ENCODE measurements at places on chromosomes 6 and 20.

DNA sequence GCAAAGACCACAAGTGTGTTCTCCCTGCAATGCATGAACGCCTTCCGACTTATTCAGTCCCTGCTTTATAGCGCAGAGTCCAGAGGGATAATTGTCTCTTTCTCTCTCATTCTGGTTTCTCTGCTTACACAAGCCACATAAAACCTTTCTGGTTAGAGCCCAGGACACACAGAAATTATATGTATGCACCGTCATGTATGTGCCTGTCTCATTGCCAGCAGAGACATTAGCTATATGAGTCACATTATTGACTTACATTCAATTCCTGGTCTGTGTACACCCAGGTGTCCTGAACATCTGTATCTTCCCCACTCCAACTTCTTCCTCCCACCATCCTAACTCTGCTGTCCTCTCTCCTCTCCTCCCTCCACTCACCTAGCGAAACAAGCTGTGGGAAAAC lies 44.0 kb downstream of the LRFN2 start:
- DNase-seq: no peak

- no peak for DNase-seq
These were observed 20.0 kb downstream of the PHF20 start for GRCh38 chr20:35791821-35792220.

GRCh38 chr6:56372406-56372995 lies 125.1 kb upstream of the COL21A1 start:
- no peak for DNase-seq

- no peak for DNase-seq
These were observed 98.8 kb upstream of the NRN1 start for GRCh38 chr6:6105472-6106036.

GRCh38 chr6:84329077-84329476 lies 101.6 kb upstream of the CEP162 start:
- no peak for DNase-seq

DNA sequence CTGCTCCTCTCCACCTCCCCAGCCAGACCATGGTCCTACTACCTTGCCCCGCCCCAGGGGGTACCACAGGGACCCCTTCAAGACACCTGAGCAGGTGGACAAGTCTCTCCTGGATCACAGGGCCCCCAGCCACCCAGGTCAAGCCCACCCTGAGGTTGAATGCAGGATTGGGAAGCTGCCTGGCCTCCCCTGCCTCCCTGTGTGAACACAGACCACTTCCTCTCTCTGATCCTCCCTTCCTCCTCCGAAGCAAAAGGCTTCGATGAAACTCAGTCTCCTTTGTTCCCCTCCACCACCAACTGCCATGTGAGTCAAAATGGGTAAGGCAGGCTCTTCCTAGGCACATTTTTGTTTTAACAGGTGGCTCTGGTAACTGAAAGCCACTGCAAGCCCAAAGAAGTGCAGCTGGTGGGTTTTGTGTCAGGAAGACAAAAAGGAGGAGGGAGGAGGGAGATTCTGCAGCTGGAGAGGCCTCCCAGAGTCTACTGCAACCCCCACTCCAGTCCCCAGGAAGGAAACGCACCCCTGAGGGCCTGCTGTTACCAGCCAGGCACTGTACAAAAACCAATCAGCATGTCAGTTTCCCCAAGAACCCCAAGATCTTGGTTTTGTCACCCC lies 5.4 kb downstream of the ADA start:
- no peak for DNase-seq

GRCh38 chr6:17291778-17292177 lies 10.6 kb downstream of the RBM24 start:
- no peak for DNase-seq

GRCh38 chr6:16196260-16196983 lies 42.0 kb upstream of the GMPR start:
- DNase-seq: no peak

- DNase-seq: no peak
These were observed 11.4 kb downstream of the TEAD3 start for GRCh38 chr6:35485402-35485877.

GRCh38 chr6:144145541-144145940 lies 4.8 kb upstream of the STX11 start:
- DNase-seq: no peak

DNA sequence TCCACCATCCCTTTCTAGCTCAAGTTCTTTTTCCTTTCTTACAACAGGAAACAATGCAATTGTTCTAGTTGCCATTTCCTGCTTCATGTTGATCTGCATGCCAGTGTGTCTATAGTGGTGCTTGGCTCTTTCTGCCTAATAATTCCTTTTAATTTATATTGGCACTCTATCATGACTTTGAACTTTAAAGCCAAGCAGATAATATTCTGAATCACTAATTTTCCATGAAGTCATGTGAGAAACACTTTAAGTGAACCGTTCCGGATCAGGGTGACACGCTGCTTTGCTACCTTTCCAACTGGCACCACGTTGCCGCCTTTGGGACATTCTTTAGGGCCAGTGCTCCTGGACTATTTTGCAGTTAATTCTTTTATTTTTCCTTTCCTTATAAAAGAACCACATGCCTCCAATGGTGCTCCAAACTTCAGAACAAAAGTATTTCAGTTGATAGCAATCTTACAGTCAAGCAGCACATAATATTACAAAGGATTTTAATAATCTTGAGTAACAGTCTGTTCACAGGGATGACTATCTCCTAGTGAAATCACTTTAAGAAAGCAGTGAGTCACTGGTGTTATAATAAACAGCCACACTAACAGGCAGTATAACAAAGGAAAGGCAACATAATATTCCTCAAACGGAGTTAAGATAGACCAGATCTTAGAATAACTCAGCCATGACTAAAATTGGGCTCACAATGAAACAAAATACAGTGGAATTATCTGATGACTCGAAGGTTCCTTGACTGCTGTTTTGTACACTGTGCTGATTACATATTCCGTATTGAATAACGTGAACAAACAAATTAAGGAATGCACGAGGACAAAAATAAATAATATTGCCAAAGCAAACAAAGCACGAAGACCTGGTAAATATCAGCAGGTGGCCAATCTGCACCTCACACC lies 19.0 kb upstream of the BLOC1S5 start:
- DNase-seq: no peak

DNA sequence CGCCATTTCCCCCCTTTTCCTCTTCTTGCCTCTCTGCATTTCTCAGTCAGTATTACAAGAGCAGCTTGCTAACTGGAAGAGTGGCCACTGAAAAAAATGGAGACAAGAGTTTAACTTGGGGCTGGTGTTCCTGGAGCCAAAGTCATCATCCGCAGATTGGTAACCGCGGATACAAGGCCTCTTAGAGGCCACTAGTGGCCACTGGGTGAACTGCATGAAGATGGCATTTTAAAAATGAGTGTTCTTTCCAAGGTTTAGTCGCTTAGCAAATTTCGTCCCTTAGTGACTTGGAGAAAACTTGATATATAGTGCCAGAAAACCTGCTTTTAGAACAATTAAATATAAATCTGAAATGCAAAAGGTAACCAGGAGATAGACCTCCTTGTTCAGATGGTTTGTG lies 4.8 kb downstream of the F13A1 start:
- DNase-seq: no peak

DNA sequence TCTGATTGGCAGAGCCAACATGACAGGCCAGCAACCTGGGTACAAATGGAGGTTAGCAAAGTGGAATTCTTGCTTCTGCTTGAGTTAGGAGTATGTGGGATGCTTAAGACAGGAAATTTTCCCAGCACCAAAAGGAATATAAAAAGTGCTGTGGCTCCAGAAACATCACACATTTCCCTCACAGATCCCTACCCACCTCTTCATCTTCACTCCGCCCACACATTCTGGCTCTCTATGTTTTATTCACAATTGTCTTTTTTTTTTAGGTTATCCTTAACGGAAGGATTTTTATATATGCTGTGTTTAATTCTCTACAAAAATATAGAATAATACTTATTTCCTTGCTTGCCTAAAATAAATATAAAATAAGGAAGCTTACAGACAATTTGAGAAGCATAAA lies 563.3 kb upstream of the HS3ST5 start:
- DNase-seq: no peak

DNA sequence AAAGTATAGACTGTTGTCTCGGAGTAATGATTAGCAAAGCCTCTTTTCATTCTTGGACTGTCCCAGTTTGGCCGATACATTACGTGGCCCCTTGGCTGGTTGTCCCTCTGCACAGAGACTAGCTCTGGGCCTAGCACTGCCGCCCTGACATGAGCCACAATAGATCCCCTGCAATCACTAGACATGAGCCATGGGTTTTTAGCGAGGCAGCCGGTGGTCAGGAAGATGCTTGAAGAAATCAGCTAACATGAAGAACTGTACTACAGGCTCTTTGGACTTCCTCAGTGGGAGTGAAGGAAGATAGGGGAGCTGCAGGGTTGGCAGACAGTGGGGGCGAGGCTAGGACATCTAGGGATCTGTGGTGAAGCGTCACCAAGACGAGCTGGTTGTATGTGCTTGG lies 11.0 kb downstream of the DUSP22 start:
- DNase-seq: no peak

DNA sequence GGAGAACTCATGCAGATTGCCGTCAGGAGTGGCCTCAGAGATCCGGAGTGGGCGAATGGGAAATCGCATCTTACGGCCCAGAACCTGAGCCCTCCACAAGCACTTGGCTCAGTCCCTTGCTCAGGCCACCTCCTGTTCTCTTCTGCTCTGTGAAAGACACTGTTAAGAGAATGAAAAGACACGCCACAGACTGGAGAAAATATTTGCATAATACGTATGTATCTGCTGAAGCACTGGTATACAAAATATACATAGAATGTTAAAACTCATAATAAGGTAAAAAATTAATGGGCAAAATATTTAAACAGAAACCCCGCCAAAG lies 838 bp upstream of the POM121L2 start:
- DNase-seq: no peak

DNA sequence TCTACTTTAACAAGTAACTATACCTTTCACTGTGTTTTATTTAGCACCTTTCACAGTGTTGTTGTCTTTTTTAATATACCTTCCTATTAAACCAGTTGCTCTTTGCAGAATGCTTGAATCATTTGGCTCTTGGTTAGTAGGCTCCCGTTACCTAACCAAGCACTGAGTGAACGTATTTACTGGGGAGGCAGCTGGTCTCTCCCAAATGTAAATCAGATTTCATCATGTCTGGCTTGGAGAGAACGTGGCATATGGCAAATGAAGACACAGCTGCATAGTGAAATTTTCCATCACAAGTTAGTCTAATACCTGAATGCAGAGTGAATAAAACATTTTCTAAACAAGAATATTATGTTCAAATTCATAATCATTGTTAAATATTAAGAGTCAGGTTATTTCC lies 12.4 kb downstream of the HTR1E start:
- DNase-seq: no peak

DNA sequence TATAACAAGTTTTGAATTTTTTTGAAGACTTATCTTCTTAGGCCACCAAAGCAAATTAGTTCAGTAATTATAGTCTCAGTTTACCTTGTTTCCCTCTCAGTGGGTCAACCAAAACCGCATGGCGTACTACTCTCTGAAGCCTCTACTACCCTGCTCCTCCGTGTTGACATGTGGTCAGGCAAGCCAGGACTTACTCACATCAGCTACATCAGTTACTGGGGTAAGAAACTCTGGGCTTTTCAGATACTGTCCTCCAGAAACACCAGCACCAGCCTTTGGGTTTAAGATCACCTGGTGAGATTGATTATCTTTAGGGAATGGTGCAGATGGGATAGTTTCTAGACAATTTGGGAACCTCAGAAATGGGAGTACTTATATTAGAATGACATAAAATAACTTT lies 55.1 kb downstream of the KCNQ5 start:
- no peak for DNase-seq

DNA sequence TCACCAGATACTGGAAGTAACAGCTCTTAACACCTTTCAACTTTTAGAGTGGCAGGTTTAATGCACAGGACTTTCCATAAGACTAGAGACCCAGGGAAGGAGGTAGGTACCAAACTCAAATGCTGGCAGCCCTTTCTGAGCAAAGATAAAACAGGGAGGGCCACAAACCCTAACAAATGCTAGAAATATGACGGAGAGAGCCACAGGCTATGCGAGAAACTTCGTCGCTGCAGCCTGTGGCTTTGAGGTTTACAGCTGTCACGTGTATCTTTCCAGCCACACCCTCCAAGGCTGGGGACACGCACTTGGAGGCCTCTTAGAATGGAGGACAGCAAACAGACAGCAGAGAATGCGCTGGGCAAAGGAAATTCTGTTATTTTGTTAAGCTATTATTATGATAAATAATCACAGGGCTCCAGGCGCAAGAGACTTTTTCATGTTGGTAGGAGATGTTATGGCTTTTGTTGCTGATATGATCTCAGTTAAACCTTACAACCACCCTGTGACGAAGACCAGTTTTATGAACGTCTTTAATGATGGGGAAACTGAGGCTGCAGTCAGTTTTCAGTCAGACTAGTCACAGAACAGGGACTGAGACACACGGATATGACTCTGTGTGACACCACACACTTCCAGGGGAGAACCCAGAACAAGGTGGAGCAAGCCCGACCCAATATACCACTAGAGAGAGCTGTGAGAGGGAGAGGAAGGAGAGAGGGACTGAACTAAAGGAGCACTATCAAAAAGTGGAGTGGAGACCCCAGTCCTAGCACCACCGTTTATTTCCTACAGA lies 2.0 kb downstream of the TRAM2 start:
- no peak for DNase-seq

DNA sequence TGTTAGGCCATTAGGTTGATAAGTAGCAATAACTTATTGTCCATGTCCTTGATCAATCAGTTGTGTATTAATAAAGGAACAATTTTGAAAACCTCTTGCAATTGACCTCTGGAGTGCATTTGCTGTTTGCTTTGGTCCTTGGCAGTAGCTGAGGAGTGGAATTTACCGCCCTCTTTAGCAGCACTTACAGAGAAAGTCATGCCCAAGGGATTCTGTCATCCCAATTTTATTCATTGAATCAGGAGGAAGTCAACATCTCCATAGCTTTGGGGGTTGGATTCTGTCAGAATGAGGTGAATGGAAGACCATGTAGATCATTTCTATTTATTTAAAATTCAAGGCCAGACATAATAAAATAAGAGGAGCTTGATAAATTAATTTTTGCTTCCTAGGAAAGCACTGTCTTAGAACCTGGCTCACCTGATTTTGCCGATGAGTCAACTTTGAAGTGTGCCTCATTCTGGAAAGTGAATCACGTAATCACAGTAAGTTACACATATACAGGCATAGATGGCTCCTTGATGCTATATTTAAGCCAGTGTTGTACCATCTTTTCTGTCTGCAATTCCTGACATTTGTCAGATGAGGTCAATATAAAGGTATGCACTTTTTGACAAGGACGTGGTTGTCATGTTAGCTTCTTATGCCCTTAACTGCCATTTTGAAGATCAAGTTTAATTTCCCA lies 128.7 kb upstream of the MLIP start:
- DNase-seq: no peak

DNA sequence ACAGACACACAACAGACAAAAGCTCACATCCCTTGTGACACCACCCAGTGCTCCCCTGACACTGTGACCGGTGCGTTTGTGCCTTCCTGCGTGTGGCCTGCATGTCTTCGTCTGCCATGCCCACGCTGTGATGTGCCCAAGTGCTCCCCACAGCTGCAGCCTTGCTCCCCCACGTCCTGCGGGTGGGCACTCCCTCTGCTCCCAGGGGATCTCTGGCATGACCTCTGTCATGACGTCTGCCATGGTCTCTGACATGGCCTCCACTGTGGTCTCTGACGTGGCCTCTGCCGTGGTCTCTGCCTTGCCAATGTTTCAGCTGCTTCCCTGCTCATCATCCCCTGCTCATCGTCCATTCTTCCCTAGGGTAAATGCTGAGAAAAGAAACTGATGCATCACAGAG lies 200.9 kb downstream of the DLL1 start:
- no peak for DNase-seq

Measured in frontal cortex (tissue), 4 donors.